Stimulated activated CD8-positive, alpha-beta memory T cell treated with anti-CD3 and anti-CD28 coated beads, Interleukin-7, amount 100 ng/mL, for 24 hours (primary cell): ENCODE measurements at places on chromosomes 11 and 22.

- no peak for DNase-seq
These were observed 733.0 kb upstream of the KIRREL3 start for GRCh38 chr11:127733552-127733951.

GRCh38 chr11:134386945-134387344 is 25.1 kb downstream of the B3GAT1 start:
- DNase-seq: no peak

DNA sequence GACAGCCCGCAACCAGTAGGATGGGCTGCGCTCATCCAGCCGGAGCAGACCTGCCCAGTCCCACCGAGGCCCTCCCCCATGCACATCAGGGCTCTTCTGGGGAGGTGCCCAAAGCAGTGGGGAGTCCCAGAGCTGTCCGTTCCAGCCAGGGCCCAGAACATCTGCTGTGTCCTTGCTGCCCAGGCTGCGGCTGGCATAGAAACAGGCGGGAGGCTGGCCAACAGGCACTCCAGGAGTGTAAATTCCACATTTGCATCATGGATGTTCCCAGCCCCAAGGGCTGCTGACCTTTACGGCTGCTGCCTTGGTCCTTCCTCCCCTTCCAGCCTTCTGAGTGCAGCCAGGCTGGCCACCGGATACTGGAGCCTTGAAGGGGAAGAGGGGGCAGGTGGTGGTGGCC is 30.0 kb upstream of the SYT7 start:
- no peak for DNase-seq

- peak; percentile 31 for DNase-seq
These were observed 3.2 kb upstream of the EMID1 start for GRCh38 chr22:29202212-29203192.

DNA sequence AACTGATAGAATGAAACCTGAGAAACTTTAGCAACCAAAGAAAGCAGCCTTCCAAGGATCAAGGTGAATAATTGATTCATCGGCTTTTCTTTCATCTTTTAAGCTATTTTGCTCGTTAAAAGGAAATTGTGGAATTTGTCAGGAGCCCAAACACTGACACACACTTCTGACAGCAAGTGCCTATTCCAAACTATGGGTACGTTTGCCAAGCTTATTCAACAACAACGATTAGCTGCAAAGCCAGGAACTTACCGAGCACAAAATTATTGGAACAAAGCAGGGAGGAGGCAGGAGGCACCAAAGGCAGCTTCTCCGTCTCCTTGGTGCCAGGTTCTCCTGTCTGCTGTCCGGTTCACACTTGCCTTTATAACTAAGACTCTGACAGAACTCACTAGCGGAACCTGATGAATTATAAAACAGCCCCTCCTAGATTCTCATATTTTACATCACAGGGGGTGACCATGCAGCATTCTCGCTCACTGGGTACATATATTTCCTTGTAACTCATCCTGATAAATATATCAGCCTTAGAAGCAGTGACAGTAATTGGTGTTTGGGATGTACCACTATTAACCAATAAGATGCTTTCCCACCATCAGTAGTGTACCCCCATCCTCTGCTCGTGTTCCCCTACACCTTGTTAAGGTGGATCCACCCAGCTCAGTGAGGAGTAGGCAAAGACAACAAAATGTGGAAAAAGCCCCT is 395.9 kb upstream of the CCDC90B start:
- DNase-seq: no peak

GRCh38 chr11:16924462-16924825 is 89.8 kb downstream of the PLEKHA7 start:
- no peak for DNase-seq

GRCh38 chr11:134749040-134749839 is 337.2 kb upstream of the B3GAT1 start:
- DNase-seq: no peak

DNA sequence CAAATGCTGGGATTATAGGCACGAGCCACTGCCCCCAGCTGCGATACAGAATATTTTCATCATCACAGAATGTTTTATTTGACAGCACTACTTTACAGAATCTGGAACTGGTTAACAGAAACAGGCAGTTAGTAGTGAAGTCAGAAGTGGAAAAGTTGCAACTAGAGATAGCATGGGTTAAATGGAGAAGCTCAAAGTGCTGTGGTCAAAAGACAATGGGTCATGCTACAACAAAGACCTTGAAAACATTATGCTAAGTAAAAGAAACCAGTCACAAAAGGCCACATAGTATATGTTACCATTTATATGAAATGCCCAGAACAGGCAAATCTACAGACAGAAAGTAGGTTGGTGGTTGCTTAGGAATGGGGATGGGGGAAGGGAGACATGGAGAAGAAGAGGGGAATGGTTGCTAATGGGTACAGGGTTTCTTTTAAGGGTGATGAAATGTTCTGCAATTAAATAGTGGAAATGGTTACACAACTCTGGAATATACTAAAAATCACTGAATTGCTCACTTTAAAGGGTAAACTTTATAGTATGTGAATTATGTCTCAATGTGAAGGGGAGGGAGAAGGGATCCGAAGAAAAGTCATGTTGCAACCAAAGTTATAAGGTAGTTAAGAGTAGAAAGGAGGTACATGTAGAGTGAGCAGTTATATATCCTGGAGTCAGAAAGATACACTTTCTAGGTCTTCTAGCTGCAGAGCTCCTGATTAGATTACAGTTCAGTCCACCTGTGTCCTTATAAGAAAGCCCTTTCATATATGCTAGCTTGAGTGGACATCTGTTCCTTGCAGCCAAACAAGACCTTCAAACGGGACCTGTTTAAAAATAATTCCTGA is 46.3 kb upstream of the RAPSN start:
- DNase-seq: no peak

GRCh38 chr11:115290479-115290878 is 213.7 kb downstream of the CADM1 start:
- no peak for DNase-seq

DNA sequence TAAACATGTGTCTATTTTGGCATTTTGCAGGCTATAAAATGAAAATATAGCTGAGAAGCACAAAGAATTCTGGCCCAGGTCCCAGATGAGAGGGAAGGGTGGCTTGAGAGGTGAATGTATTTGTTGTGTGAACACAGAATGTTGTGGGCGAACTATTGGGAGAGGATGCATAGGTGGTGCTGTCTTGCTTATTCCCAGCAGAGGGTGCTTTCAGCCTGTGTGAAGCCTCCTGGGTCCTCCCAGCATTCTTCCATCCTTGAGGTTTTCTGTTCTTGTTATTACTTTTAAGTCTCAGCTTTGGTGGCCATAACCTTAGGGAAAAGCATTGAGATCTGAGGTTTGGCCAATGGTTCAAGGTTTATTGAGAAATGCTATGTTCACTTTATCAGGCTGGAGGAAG is 108.7 kb upstream of the SNX19 start:
- DNase-seq: no peak

- no peak for DNase-seq
These were observed 112.1 kb downstream of the SLC1A2 start for GRCh38 chr11:35307221-35307621.

DNA sequence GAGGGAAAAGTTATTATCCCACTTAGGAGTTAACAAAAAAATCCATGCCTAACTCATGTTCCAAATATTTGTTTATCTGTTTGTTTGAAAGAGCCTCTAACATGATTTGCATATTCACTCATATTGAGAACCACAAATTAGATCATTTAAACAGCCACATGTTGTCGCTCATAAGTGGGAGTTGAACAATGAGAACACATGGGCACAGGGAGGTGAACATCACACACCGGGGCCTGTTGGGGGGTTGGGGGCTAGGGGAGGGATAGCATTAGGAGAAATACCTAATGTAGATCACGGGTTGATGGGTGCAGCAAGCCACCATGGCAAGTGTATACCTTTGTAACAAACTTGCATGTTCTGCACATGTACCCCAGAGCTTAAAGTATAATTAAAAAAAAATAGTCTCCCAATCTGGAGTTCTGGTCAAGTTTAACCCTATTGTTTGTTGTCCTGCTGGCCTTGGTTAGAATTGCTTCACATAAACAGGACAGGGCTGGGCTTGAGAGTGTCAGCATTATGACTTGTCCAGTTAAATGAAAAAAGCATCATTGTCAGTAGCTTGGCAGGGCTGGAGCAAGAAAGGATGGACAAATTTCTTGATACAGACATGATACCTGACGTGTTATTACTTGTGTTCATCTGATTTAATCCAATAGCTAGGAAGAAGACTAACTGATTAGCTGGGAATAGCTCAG is 57.8 kb upstream of the PSMA1 start:
- no peak for DNase-seq

DNA sequence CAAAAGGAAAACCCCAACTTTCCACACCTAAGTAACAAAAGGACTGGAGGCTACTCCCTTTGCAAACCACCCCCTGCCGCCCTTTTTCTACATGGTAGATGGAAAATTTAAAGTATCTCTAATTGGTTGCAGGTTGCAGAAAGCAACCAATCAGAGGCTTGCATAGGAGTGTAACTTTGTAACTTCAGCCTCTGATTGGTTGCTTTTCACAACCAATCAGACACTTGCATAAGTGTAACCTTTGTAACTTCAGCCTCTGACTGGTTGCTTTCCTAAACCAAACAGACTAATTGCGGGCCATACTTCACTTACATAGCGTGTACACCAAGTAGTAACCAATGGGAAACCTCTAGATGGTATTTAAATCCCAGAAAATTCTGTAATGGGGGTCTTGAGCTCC is 16.8 kb upstream of the ACER3 start:
- no peak for DNase-seq

- no peak for DNase-seq
These were observed 79.6 kb downstream of the EMSY start for GRCh38 chr11:76524461-76524860.

- no peak for DNase-seq
These were observed 57.2 kb downstream of the RPS6KA4 start for GRCh38 chr11:64415996-64416728.

- no peak for DNase-seq
These were observed 1041.6 kb downstream of the BRD1 start for GRCh38 chr22:48785792-48786678.

DNA sequence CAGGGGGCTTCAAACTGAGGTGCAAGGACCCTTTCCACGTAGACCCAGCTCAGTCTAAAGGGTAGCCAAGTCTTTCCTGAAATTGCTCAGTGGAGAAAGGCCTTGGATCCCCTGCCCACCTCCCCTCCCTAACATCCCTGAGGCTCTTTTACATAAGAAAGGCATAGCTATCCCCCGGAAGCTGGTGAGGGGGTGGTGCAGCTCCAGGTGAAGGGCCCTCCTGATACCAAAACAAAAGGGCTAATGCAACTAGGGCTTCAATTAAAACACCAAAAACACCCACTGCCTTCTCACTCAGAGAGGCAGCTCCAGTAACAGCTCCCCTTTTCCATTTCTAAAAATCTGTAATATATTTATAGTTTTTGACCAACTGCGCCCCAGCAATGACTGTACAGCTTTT is 5.8 kb downstream of the SHANK2 start:
- DNase-seq: no peak

DNA sequence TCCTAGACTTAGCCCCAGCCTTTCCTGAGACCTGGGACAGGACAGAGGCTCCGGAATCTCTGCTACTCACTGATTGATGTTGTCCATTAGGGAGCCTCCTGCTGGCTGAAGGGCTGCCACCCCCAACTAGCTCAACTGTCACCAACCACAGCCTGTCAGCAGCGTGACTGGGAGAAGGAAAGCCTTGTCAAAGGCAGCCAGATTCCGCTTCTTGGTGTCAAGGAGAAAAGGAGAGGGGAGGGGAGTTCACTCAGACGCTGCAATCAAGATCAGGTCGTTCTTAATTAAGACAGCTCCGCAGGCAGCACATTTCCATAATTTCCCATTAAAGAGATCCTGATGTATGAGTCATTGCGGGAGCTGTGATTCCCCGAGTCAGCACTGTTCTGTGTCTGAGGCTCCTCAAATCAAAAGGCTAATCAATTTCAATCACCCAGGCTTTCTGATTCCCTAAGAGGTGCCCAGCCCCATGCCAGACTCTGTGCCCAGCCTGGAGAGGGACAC is 152.8 kb upstream of the ZBED5 start:
- no peak for DNase-seq
